ENCODE measurements at places on chromosomes 16 and 17. TPM values are rescaled to one million over a fixed set of nuclear protein-coding genes. Genes with fewer than 3 reads are reported as not detected.

Gene HBA2
- total RNA-seq = not detected

Gene METTL23
- 42.8 TPM for total RNA-seq

Gene HSF4
- total RNA-seq = 38.6 TPM

Gene CPNE7
- 32.7 TPM for total RNA-seq

Gene RCVRN
- total RNA-seq = not detected

Gene ACLY
- total RNA-seq = 225 TPM

Gene SNX20
- 0.10 TPM for total RNA-seq

Gene CTRL
- total RNA-seq = 2.0 TPM

Gene CDK10
- total RNA-seq = 52.6 TPM

Gene CUEDC1
- 103 TPM for total RNA-seq

Gene OR1D2
- not detected for total RNA-seq

Data from Panc1 (cell line).